ENCODE measurements at places on chromosomes 2 and 18.

GRCh38 chr2:95082477-95082876 lies 39.1 kb downstream of the MRPS5 start:
- no peak for DNase-seq

DNA sequence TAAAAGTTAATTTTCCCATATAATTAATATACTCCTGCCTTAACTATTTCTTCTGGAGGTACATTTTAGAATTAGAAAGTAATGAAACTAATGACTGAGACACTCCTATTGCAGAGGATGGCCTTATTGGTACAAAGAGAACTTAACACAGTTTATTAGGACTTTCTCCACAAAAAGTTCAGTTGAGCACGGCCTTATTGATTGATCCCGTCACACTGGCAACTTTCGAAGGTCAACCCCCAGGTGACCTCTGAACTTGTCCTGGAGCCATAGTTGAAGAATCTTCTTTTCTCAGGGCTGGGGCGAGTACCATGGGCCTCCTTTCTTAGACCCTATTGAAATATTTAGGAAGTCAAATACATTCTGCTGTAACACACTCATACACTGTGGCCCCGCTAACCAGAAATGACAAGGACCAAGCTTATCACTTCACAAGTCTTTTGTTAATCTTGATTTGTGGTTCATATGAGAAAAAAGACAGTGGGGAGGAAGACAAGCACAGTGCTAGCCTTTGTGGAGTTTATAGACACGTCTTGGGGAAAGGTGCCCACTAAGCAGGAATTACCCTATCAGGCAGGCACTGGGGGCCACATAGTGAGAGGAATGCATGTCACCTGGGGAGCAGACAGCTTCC lies 11.2 kb downstream of the SPP2 start:
- DNase-seq = no peak

- no peak for DNase-seq
Observed at GRCh38 chr2:2563309-2563860, 232.3 kb upstream of the MYT1L start.

- DNase-seq = no peak
Observed at GRCh38 chr2:46471697-46472096, 7.7 kb upstream of the TMEM247 start.

- DNase-seq = no peak
Observed at GRCh38 chr2:25343187-25343825, 1.6 kb upstream of the DNMT3A start.

DNA sequence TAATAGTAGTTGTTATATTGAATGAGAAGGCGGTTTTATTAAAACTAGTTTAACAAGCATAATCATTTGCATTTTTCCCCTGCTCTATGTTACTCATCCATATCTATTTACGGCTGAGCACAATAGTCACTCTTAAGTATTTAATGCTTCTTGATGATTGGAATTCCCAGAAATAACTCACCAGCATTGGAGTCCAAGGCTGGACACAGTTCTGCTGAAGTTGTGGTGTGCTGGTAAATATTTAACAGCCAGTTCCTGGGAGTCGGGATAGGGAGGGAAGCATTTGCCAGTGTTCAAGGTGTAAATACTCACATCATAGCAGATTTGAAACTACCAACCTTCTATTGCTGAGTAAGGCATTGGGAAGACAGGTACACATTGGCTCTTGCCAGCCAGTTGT lies 315.1 kb downstream of the MTX2 start:
- DNase-seq = no peak

GRCh38 chr18:48928787-48929186 lies 22.0 kb downstream of the SMAD7 start:
- no peak for DNase-seq

DNA sequence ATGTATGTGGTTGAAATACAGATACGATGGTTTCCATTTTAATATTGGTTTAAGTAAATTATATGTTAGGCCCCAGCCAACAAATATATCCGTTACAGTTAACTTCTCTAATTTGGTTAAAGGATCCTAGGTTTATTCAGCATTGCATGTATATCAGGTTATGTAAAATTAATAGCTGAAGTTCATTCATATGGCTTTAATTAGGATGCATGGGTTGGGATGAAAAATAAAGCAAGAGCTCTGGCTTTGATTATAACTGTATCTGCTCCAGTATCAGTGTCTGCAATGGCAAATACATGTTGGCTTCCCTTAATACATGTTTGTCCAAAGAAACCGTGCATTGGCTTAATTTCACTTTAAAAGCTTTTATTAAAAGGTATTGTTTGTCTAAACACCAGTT lies 435.7 kb upstream of the SETBP1 start:
- DNase-seq = no peak

- no peak for DNase-seq
Observed at GRCh38 chr2:88131999-88132368, 4.1 kb upstream of the FABP1 start.

DNA sequence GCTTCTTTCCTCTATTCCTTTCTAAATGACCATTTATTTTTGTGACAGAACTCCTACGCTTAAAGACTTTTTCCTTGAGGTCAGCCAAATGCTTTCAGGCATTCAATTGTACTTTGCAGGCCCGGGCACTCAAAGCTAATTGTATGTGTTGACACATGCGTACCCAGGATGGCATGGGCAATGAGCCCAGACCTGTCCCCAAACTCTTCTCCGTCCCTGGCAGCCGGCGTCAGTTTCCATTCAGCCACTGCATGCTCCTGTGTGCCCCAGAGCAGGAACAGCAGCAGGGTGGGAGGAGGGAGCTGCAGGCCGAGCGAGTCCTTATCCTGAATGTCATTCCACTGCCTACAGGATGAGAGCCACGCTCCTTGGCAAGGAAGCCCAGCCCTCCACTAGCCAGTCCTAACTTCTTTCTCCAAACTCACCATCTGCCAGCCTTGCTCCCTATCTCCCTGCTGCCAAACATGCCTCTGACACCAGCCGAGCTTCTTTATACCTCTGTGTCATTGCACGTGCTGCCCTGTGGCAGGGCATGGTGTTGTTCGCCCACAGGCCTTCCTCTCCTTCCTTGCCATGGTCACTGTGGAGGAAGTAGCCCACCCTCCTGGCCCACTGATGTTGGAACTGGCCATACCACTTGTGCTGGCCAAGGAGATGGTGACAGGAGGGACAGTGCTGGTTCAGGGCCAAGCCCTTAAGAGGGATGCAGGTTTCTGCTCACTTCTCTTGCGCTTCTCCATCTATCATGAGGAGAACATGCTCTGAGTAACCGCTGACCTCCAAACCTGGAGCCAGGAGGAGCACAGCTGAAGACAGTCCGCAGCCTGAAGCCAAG lies 116.9 kb upstream of the FHL2 start:
- DNase-seq = no peak

DNA sequence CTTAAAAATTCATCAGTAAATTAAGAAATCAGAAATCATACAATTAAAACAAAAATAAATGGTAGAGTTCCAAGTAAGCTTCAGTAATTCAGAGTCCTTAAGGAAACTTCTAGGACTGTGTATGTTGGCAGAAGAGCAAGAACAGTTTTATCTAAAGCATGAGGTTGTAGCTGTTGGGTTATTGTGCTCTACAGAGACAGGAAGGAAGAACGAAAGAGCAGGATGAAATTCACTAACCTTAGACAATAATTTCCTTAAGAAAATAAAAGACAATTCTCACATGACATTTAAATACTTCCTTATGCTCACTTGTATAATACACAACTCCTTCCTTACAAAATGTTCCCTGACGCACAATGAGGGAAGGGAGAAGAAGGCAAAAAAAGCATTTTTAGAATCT lies 133.4 kb downstream of the STK39 start:
- no peak for DNase-seq

- DNase-seq = no peak
Observed at GRCh38 chr18:74013955-74014354, 133.7 kb downstream of the FBXO15 start.

DNA sequence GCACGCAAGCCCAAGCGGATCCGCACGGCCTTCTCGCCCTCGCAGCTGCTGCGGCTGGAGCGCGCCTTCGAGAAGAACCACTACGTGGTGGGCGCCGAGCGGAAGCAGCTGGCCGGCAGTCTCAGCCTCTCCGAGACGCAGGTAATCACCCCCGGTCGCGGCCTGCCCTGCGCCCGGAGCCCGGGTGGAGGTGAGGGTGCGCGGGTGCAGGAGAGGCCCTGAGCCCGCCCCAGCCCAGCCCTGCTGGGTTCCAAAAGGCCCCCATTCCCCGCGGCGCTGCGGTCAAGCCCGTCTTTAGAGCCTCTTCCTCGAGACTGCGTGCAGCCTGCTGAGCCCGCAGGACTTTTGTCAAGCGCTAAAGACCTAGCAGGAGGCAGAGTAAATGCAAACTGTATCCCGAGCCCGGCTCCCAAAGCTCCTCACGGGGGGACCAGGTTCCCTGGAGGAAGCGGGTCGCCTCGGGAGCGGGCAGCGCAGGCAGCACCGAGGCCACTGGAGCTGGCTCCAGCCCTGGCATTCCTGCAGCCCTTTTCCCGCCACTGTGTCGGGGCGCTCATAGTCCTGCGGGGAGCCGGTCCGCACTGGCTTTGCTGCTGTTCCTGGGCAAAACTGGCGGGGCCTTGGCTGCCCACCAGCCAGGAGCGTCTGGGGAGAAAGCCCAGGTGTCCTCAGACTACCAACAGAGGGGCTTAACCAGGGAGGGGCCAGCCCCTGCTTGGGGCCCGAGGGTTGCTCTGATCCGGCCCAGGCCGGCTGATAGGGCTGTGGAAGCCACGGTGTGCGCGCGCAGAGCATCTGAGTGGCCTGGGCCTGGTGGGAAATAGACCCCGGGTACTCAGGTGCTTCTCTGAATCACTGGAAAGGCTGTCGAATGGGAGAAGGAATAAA lies 7.3 kb downstream of the EMX1 start:
- no peak for DNase-seq

DNA sequence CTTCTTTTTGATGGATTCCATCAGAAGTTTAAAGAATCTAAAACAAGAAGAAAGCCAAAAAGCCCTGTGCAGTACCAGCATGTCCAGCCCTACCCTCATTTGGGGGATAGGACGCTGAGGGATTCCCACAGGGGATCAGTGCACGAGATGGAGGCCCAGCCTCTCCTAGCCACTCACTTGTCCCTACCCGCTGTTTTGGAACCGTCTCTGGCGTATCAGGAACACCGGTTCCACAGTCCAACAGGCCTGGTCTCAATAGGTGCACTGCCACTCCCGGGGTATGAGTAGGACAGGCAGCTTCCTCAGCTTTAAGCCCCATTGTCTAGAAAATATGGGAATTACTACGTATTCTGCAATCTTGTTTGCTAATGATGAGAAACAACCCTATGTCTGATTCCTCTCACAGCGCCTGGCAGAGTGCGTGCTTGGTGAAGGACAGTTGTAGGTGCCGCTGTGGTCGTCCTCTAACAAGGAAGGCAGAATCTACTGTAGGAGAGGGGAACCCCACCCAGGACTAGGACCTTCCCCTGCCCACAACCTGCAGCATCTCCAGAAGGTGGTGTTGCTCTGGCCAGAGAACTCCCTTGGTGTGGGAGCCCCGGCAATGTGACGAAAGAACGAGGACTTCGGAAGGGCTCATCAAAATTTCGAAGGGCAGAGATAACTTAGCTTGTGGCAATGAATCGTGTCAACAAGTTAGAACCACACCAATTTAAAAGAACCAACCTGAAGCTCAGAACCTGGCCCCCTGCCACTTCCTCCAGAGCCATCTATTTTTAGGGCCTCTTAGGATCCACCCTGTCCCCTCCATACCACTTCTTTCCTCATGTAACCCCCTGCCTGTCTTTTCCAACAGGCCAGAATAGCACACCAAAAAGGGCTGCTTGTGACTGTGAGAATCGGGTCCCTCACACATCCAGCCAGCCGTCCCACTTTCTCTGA lies 71.7 kb downstream of the POLR1A start:
- DNase-seq = no peak

DNA sequence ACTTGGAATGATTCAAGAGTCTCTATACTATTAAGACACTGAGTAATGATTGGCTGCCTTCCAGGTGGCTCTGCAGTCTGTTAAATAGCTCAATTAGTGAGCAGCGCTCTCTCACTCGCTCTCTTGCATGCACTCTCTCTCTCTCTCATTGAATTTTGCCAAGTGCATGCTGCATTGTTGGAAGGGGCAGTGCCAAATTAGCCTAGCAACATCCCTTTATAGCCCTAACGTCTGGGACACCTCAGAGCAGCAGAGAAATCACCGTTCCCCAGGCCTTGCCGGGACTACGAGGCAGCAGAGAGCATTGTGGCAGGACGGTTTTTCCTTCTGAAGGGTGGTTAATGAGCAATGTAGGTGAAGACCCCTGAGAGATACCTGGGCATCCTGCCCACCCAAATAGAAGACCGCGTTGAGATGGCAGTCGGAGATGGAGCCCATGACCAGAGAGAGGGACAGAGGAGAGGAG lies 447.6 kb upstream of the POU3F3 start:
- no peak for DNase-seq

- no peak for DNase-seq
Observed at GRCh38 chr2:220104871-220105351, 477.5 kb downstream of the SLC4A3 start.

DNA sequence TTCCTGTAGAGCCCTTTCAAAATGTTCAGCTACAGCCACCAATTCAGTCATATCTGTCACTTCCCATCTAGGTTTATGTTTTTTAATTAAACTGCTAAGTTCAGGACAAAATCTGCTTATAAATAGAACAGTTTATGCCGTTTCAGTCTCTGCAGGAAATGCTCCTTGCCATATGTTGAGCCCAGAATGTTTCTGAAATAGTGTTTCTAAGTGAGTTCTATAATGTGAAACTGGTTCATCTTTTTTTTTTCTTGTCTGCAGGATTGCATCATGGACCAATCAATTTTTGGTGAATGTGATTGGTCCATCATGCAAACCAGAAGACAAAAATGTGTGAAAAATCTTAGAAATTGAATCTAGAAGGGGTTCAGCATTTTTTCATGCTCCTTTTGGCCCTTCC lies 30.2 kb upstream of the RHOB start:
- DNase-seq = no peak

GRCh38 chr18:13252686-13253410 lies 34.3 kb downstream of the LDLRAD4 start:
- DNase-seq = no peak

- no peak for DNase-seq
Observed at GRCh38 chr2:96594691-96595152, 43.4 kb downstream of the KANSL3 start.

DNA sequence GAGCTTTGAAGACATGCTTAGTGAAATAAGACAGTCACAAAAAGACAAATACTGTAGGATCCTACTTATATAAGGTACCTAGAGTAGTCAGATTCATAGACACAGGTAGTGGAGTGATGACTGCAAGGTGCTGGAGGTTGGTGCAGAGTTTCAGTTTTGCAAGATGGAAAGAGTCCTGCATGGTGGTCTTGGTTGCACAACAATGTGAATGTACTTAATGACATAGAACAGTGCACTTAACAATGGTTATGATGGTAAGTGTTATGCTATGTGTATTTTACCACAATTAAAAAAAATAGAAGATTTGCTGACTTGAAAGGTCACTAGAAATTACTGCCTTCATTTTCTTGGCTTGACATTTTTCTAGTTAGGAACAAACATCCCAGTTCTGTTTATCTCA lies 9.5 kb downstream of the CERS6 start:
- no peak for DNase-seq

DNA sequence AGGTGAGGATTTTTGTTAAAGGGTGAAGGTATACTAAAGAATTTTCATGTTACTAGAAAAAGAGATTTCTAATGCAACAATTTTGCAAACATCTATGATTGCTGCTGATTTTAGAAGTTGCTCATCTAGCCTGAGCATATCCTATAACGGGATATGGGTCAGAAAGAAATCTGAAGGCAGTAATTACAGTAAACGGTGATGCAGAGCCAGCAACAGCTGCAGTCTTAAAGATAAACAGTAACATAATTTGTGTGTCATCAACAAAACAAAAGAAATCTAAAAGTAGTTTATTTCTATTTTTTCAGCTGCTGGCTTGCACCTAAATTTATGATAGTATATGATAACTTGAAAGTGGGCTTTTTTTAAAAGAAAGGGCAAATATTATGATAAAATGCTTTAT lies 215.7 kb downstream of the SLC4A10 start:
- no peak for DNase-seq

Data from stimulated activated CD4-positive, alpha-beta T cell treated with anti-CD3 and anti-CD28 coated beads, Interleukin-1b, Interleukin-23, amount 100 ng/mL, for 1 hour (primary cell).